ENCODE measurements at places on chromosomes 5 and 9. TPM values are rescaled to one million over a fixed set of nuclear protein-coding genes. Genes with fewer than 3 reads are reported as not detected.

DNA sequence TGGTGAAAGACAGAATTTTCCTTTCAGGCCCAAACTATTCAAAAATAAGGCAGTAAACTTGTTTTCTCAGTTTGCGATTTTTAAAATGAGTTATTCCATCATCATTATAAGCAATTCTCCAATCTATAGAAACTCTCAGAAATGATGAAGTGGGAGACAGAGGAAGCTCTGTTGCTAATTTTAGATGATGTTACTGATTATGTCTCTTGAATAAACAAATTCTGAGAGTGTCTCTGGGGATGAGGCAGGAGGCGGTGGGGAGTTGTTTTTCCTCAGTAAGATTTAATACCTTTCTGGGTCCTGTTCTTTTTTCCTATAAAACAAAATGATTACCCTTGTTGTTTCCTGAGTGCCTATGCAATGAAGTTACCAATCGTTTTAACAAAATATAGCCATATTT lies 43.9 kb upstream of the TEX48 start:
- H3K27ac ChIP-seq: no peak overlapping the region
- H3K4me1 ChIP-seq: no peaks in the 10 kb centered on the region
- H3K4me3 ChIP-seq: no peak overlapping the region
- H3K36me3 ChIP-seq: no peaks in the 10 kb centered on the region
- H3K27me3 ChIP-seq: no peaks in the 10 kb centered on the region
- DNase-seq: no peak

GRCh38 chr5:180120237-180121101 lies 48.9 kb upstream of the RNF130 start:
- H3K4me1 ChIP-seq: no peaks in the 10 kb centered on the region
- DNase-seq: peak; percentile 4
- no peak overlapping the region for H3K4me3 ChIP-seq
- H3K36me3 ChIP-seq: no peaks in the 10 kb centered on the region

GRCh38 chr5:77129391-77129990 lies 42.4 kb upstream of the ZBED3 start:
- peaks cover 6% of the 10 kb centered on the region for H3K4me1 ChIP-seq
- H3K36me3 ChIP-seq: no peaks in the 10 kb centered on the region
- no peak for DNase-seq
- no peaks in the 10 kb centered on the region for H3K27me3 ChIP-seq

GRCh38 chr5:65261499-65261898 lies 220.2 kb downstream of the ADAMTS6 start:
- DNase-seq: no peak
- no peaks in the 10 kb centered on the region for H3K36me3 ChIP-seq
- no peak overlapping the region for H3K4me3 ChIP-seq

DNA sequence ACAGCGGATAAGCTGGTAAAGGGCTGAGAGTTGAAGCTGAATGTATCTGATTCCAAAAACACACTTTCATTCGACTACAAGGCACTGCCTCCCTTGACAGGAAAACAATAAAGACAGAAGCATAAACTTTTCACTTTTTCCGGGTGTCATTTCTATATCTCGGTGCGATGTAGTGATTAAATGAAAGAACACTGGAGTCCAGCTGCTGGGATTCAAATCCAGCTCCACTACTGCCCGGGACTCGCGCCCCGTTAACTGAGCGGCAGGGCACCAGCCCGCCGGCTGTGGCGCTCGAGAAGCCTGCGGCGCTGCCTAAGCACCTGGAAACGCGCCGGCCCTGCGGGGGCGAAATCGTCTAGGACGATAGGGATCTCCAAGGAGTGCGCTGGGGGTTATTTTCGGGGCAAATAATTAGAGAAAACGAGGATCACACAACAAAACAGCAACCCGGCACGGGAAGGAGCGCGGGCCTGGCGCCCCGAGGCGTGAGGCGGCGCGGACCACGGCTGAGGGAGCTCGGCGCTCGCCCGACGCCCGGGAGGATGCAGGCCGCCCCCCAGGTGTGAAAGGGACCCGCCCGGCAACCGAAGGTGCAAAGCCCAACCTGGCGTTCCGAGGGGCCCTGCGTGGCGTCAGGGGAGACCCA lies 837 bp downstream of the UIMC1 start:
- no peaks in the 10 kb centered on the region for H3K4me1 ChIP-seq
- H3K36me3 ChIP-seq: no peaks in the 10 kb centered on the region
- H3K27ac ChIP-seq: peak overlapping the region; percentile 98
- peak overlapping the region; percentile 91 for H3K4me3 ChIP-seq

DNA sequence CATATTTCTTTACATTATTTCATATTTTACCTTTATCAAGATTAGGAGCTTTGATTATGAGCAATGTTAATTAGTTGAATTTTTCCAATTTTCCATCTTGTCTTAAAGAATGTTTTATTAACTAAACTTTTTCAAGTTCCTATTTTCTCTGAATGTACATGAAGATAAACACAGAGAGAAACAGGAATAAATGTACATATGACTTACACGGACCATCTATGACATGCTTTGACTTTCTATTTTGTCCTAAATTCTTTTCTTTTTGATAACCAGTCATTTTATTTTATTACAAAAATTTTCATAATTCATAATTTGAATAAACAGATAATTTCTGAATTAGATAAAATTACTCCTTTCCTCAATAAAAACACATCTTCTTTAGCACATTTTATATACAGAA lies 1038.8 kb upstream of the ARRDC3 start:
- no peaks in the 10 kb centered on the region for H3K27me3 ChIP-seq
- H3K27ac ChIP-seq: no peak overlapping the region
- no peak for DNase-seq

DNA sequence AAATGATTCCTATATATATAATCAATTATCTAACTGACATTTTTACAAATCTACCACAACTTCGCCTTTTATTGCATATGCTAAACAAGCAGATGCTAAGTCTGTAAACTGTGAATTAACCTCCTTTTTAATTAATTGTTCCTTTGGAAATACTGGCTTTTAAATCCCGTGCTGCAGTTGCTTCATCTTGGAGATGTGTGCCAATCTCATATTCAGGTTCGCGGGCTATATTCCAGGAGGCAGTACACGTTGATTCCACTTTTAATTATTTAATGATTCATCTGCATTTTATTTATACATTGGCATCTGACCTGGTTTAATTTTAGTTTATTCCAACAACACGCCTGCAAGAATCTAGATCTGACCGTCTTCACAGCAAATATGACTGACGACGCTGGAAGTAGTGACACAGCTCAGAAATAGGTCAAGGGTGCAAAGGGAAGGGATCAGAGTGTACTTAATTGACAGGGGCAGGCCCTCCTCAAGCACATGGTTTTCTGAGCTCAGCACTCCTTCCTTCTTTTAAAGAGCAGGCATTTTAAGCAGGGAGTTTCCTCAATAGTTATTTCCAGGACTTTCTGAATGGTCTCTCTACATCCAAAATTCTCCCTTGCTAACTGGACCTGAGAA lies 125.2 kb downstream of the GLIS3 start:
- no peaks in the 10 kb centered on the region for H3K4me1 ChIP-seq
- DNase-seq: no peak
- no peaks in the 10 kb centered on the region for H3K27me3 ChIP-seq
- H3K27ac ChIP-seq: no peak overlapping the region
- no peaks in the 10 kb centered on the region for H3K36me3 ChIP-seq

Gene QRFP
- not detected for total RNA-seq

DNA sequence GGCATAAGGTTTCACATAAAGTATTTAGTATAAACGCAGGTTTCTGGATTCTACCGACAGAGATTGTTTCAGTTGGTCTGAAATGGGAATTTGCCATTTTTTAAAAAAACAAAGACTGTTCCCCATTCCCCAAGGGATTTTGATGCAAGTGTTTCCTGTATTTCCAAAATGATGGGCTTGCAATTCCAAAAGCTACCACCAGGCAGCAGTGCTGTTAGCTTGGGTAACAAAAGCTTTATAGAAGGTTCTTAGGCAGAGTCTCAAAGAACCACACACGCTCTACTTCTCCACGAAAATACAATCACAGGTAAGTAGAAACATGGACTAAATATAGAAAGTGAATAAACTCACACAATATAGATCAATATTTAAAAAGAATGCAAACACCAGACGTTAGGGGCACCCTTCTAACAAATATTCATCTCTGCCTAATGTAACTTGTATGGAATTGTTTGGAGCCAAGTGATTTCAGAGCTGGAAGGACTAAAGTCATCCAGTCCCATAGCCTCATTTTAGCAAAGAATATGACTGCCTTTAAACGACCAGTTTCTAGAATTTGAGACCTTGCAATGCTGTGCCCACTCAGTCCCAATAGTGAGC lies 154.3 kb downstream of the SPOCK1 start:
- peaks cover 4% of the 10 kb centered on the region for H3K4me1 ChIP-seq
- DNase-seq: no peak
- H3K36me3 ChIP-seq: no peaks in the 10 kb centered on the region
- no peak overlapping the region for H3K27ac ChIP-seq
- no peak overlapping the region for H3K4me3 ChIP-seq

- no peak overlapping the region for H3K27ac ChIP-seq
- H3K36me3 ChIP-seq: no peaks in the 10 kb centered on the region
- no peaks in the 10 kb centered on the region for H3K4me1 ChIP-seq
- no peak for DNase-seq
Measured at GRCh38 chr9:101601904-101602765, 7.4 kb upstream of the PPP3R2 start.

Gene OTULINL
- 4.0 TPM for total RNA-seq

DNA sequence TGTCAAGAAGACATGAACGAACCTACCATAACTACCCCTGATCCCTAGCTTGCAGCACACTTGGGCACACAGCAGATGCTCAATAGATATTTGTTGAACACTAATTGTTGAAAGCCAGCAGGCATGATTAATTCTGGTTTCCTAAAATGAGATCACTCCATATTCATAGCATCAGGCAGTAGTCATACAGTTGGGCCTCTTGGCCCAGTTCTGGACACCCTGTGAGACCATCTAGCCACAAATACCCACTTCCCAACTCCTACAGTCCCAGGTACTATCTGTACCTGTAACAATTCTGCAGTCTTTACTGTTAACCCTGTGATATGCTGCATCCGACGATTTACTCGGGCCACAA lies 24.2 kb downstream of the P4HA2 start:
- DNase-seq: no peak
- no peaks in the 10 kb centered on the region for H3K27me3 ChIP-seq
- H3K4me1 ChIP-seq: peaks cover 52% of the 10 kb centered on the region
- H3K4me3 ChIP-seq: no peak overlapping the region
- H3K36me3 ChIP-seq: peaks cover 47% of the 10 kb centered on the region

DNA sequence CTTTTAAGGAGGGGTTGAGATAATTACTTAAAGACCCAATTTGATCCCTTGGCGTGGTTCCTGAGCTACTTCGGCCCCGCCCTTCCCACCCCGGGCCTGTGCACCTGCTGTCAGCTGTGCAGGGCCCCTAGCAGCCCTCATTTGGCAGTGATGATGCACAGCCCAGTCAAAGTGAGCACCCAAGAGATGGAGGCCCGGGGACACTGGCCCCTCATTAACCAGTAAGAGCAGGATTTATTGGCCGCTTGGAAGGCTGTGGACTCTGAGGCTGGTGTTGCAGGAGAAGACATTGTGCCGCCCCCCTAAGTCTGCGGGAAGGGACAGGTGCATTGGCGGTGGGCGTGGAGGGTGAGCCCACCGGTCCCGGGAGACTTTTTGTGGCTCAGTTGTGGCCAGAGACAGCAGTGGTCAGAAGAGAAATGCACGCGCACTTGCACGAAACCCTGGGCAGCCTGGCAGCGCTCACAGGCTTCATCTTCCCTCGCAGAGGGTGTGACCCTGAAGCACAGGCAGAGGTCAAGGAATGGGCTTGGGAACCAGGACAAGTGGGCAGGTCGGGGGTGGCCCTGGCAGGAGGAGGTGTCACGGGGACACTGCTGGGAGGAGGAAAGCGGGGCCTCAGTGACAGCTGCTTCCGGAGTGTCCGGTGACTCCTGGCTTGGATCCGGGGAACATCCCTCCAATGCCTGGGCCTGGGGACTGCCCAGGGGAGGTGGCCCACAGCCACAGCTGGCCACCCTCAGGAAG lies 74.0 kb upstream of the RXRA start:
- no peak for DNase-seq
- no peaks in the 10 kb centered on the region for H3K27me3 ChIP-seq
- H3K4me3 ChIP-seq: no peak overlapping the region
- H3K27ac ChIP-seq: no peak overlapping the region
- H3K4me1 ChIP-seq: no peaks in the 10 kb centered on the region

Gene C5orf52
- not detected for total RNA-seq

Gene PLPPR1
- not detected for total RNA-seq

DNA sequence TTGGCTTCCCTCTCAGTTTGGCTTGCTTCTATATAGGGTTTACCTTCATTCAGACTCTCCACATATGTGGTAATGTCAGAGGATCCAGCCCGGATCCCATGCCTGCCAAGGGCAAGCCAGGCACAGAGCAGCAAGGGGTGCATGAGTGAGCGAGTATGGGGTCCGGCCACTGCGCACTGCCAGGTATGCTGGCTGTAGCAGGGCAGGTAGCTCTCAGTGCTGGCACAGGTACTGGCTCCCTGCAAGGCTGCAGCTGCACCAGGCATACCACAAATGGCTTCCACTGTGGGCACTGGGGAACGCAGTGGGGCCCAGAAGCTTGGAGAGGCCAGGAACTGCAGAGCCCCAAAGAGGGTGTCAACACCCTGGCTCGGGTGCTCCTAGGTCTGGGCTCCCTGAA lies 86.2 kb downstream of the GIN1 start:
- DNase-seq: peak; percentile 48
- no peaks in the 10 kb centered on the region for H3K4me1 ChIP-seq
- H3K36me3 ChIP-seq: peaks cover 23% of the 10 kb centered on the region
- no peak overlapping the region for H3K27ac ChIP-seq
- no peak overlapping the region for H3K4me3 ChIP-seq
- H3K27me3 ChIP-seq: no peaks in the 10 kb centered on the region

- no peaks in the 10 kb centered on the region for H3K36me3 ChIP-seq
- H3K27ac ChIP-seq: no peak overlapping the region
- no peaks in the 10 kb centered on the region for H3K27me3 ChIP-seq
- no peak for DNase-seq
Measured at GRCh38 chr5:14161825-14162556, 18.8 kb downstream of the TRIO start.

Gene PCDHB13
- 5.9 TPM for total RNA-seq

Gene SOX30
- total RNA-seq: not detected

- no peaks in the 10 kb centered on the region for H3K36me3 ChIP-seq
- no peaks in the 10 kb centered on the region for H3K4me1 ChIP-seq
- no peaks in the 10 kb centered on the region for H3K27me3 ChIP-seq
- no peak overlapping the region for H3K27ac ChIP-seq
- no peak overlapping the region for H3K4me3 ChIP-seq
Measured at GRCh38 chr5:153159616-153160015, 330.9 kb upstream of the GRIA1 start.

Gene LIFR
- total RNA-seq: 39.8 TPM

GRCh38 chr5:52995914-52996313 lies 6.8 kb downstream of the ITGA2 start:
- H3K27ac ChIP-seq: no peak overlapping the region
- no peaks in the 10 kb centered on the region for H3K4me1 ChIP-seq
- DNase-seq: no peak
- H3K36me3 ChIP-seq: no peaks in the 10 kb centered on the region
- no peak overlapping the region for H3K4me3 ChIP-seq

- peaks cover 18% of the 10 kb centered on the region for H3K27me3 ChIP-seq
- H3K4me1 ChIP-seq: no peaks in the 10 kb centered on the region
- no peak overlapping the region for H3K4me3 ChIP-seq
- DNase-seq: no peak
Measured at GRCh38 chr9:97831843-97832636, 21.0 kb upstream of the FOXE1 start.

Gene POU5F2
- 0.31 TPM for total RNA-seq

Gene GPR150
- 0.13 TPM for total RNA-seq

GRCh38 chr5:113405530-113405929 lies 29.3 kb downstream of the TSSK1B start:
- H3K4me3 ChIP-seq: no peak overlapping the region
- no peaks in the 10 kb centered on the region for H3K36me3 ChIP-seq
- H3K27me3 ChIP-seq: no peaks in the 10 kb centered on the region
- H3K4me1 ChIP-seq: no peaks in the 10 kb centered on the region

- DNase-seq: no peak
- no peaks in the 10 kb centered on the region for H3K4me1 ChIP-seq
- H3K36me3 ChIP-seq: no peaks in the 10 kb centered on the region
- no peak overlapping the region for H3K27ac ChIP-seq
Measured at GRCh38 chr5:102278231-102278630, 17.9 kb downstream of the SLCO4C1 start.

Gene PCDHB5
- total RNA-seq: 3.3 TPM
